ENCODE measurements at places on chromosomes 7 and 10. TPM values are rescaled to one million over a fixed set of nuclear protein-coding genes. Genes with fewer than 3 reads are reported as not detected.

GRCh38 chr7:19066170-19066569 is 51.3 kb downstream of the TWIST1 start:
- DNase-seq = no peak

- DNase-seq = no peak
These were observed 4.1 kb downstream of the EPDR1 start for GRCh38 chr7:37924491-37925041.

PAX2 gene
- not detected for total RNA-seq

PTPN20 gene
- not detected for total RNA-seq

CPEB3 gene
- total RNA-seq = 0.46 TPM

Measured in Daoy (cell line).